CD8-positive, alpha-beta memory T cell (primary cell): ENCODE measurements at places on chromosomes 2 and 18.

DNA sequence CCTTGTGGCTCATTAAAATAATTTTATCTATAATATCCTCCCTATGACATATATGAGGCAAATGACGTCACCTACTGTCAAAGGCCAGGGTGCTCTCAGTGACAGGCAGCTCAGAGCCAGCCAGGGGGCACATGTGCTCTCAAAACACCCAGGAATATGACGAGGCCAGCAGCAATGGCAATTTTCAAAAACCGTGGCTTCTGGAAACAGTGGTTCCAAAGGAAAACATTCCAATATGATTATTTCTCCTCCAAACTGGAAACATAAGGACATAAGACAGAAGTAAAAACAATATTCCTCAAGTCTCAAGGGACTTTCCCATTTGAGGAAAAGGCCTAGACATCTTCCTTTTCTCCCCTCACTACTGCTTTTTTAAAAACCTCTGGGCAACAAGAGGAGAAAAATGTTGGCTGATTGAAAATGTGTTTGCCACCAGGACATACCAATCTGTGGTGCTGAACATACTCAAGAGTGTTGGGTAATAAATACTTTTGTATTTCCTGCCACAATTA lies 40.8 kb downstream of the RNF152 start:
- DNase-seq: no peak

DNA sequence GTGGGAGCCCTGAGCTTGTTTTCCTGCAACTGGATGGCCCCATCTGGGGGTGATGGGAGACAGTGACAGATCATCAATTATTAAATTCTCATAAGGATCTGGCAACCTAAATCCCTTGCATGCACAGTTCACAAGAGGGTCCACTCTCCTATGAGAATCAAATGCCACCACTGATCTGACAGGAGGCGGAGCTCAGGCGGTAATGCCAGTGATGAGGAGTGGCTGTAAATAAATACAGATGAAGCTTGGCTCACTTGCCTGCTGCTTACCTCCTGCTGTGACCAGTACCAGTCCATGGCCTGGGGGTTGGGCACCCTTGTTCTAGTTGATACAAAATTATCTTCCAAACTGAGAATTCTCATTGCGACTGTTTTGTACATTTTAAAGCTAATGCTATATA lies 258.6 kb downstream of the CTNNA2 start:
- no peak for DNase-seq

GRCh38 chr2:181944164-181944913 lies 41.3 kb upstream of the PPP1R1C start:
- no peak for DNase-seq

DNA sequence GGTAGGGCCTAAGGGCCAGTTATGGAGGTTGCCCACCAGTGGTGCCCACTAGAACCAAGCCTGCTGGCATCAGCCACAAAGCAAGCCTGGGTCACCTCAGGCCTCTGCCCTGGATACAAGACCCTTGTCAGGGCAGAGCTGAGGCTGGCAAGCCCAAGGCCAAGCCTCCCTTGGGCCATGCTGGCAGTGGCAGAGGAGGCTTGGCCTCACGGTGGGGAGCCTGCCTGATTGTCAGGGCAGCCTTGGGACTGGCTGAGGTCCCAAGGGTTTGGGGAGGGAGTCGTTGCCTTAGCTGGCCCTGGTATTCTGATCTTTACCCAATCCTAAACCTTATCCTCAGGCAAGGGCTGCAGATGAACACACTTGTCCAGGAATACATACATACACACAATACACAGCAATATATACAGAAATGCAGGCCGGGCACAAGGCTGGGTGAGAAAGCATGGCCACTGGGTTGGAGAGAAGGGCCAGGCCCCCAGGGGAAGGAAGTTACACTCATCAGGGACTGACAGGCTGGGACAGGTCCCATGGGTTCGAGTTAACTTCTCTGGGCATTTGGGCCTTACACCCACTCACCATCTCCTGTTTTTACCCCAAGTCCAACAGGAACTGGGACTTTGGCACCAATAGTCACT lies 21.0 kb downstream of the CCT7 start:
- DNase-seq: no peak

GRCh38 chr2:202203348-202203747 lies 35.0 kb downstream of the SUMO1 start:
- no peak for DNase-seq

DNA sequence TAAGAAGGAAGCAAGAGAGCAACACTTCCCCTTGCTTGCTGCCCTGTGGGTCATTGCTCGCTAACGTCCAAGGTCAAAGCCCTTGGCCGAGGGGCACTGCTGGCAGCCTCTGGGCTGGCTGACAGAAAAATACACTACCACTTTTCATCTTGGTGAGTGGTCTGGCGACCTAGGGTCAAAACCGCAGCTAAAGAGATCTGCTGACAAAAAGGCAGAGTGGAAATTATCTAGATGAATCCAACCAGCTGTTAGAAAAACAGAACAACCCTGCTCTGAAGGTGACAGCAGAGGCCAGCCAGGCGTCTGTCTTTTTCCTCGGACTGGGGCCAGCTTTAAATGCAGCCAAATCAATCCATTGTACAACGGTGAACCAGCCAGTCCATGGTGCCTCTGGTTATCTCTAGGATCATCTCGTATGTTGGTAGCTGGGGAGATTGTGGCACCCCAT lies 92.6 kb downstream of the CD8B2 start:
- DNase-seq: no peak

DNA sequence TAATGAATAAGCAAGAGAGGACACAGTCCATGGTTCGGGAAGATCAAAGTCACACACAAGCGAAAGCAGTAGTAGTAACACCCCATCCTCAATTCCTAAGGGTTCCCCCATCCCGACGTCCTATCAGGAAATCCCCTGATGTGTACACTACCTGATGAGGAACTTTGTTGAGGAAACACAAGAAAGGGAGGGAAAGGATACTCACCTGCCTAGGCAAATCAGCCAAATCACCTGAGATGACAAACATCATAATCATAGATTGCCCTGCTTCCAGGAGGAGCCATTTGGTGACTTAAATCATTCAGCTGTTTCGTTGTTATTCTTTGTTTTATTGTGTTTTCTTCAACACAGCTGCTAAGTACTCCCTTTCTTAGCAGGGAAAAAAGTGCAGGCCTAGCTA lies 55.5 kb upstream of the SPOPL start:
- DNase-seq: no peak

GRCh38 chr2:160916300-160916699 lies 243.9 kb upstream of the TANK start:
- no peak for DNase-seq

DNA sequence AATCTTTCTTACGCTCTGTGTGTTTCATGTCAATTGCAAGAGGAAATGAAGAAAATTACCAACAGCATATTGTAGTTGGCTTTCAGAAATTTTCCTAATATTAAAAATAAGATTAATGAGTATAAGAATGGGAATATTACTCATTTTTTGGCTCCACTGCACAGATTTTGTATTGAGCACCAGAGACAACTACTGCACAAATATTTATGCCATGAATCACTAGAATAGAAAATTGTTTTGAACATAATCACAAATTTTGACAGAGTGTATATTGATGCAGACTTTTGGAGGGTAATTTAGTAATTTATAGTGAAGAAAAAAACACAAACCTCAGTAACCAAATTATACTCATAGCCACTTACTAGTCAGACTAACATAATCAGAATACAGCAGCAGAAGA lies 118.3 kb downstream of the DOK6 start:
- DNase-seq: no peak

- DNase-seq: no peak
These were observed 4.4 kb downstream of the GCKR start for GRCh38 chr2:27501042-27501441.

GRCh38 chr2:159185401-159186130 lies 100.9 kb downstream of the WDSUB1 start:
- DNase-seq: no peak

DNA sequence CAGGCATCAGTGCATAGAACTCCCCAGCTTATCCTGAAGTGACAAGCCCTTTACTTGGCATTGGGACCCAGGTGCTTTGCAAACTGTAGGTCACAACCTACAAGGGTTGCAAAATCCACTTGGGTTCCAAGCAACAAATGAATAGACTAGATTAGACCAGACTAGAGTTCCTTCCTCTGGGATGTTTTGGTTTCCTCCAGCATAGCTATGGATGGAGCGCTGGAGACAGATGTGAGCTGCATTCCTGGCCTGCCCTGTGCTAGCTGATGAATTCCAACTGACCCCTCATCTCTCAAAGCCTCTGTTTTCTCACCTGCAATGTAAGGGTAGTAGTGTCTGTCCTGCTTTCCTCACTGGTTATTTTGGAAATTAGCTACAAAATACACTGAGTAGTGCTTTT lies 86.2 kb downstream of the NPAS2 start:
- no peak for DNase-seq
